H54 (cell line): ENCODE measurements at places on chromosomes 3 and 15.

DNA sequence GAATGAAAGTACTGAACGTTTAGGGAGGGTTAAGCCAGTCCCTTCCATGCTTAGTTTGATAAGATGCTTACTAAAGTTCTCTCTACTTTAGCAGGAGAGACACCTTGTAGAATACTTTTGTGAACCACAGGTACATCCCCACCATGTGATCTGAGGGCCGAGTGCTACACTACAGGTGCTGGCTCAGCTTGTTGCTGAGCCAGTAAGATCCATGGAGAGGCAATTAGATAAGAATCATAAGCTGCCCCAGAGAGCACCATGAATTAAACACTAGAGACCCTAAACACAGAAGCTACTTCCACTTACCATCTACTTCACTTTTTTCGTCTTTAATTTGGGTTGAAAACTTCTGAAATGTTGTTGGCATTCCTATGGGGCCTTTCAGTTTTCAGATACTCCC lies 70.5 kb upstream of the GOLGA8B start:
- no peak for DNase-seq

DNA sequence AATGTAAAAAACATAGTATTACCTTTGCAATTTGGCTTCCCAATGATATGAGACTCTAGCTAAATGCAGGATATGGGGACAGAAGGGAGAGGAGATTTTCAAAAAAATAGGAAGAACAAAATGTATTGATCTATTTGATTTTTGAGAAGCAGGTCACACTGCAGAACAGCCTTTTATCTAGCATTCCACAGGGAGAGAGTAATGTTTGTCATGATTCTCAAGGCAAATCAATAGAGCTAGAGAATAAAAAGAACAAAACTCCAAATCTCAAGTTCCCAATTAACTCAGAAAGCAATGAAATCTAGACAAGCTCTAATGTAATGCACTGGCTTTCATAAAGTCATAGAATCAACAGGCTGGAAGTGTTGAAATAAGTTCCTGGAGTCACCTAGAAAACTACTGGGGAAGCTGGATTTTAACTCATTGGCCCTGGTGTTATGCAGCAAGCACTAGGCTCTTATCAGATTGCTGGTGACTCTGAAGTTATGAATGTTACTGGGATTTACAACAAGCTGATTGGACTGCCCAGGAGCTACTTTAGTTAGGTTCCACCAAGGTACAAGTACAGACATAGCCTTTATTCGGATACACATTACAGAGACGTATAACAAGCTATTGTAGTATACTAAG lies 442.8 kb downstream of the FGF12 start:
- DNase-seq, result no peak

- DNase-seq, result no peak
Measured at GRCh38 chr15:38304481-38304880, 51.8 kb downstream of the SPRED1 start.

DNA sequence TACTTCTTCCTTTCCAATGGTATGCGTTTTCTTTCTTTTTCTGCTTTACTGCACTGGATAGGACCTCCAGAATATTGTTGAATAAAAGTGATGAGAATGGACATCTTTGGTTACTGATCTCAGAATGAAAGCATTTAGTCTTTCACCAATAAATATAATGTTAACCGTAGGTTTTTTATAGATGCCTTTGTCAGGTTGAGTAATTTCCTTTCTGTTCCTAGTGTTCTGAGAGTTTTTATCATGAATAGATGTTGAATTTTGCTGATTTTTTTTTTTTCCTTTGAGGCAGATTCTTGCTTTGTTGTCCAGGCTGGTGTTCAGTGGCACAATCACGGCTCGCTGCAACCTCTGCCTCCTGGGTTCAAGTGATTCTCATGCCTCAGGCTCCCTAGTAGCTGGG lies 158.4 kb downstream of the KLHL25 start:
- no peak for DNase-seq

GRCh38 chr15:68656438-68656739 lies 77.6 kb downstream of the CORO2B start:
- no peak for DNase-seq

GRCh38 chr3:192128922-192129321 lies 598.4 kb downstream of the FGF12 start:
- DNase-seq, result no peak

- no peak for DNase-seq
Measured at GRCh38 chr3:194250098-194251002, 100.8 kb downstream of the CPN2 start.

GRCh38 chr3:102081572-102082289 lies 232.4 kb downstream of the NFKBIZ start:
- no peak for DNase-seq

GRCh38 chr15:44219073-44219472 lies 24.0 kb upstream of the FRMD5 start:
- DNase-seq, result no peak

- no peak for DNase-seq
Measured at GRCh38 chr3:156611870-156612494, 57.1 kb upstream of the SSR3 start.

- DNase-seq, result no peak
Measured at GRCh38 chr15:57580866-57581265, 10.8 kb upstream of the MYZAP start.

DNA sequence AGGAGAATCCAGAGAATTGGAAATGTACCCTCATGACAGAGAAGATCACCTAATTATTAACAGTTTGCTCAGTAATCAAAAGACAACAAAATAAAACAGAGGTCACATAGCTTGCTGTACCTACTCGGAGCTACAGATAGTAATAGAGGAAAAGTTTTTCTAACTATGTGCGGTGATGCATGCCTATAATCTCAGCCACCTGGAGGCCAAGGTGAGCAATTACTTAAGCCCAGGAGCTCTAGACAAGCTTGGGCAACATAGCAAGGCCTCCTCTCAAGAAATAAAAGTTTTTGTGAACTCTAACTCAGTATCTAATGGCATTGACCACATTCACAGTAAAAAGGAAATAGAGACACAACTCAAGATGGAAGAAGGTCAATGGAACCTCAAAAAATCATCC lies 243.6 kb downstream of the ATP8B4 start:
- no peak for DNase-seq

- DNase-seq, result peak; percentile 47
Measured at GRCh38 chr3:170055209-170055608, 17.4 kb downstream of the GPR160 start.

GRCh38 chr15:98442379-98442833 lies 205.9 kb upstream of the IGF1R start:
- peak; percentile 36 for DNase-seq

- DNase-seq, result no peak
Measured at GRCh38 chr3:42711491-42712343, 9.1 kb upstream of the HHATL start.

DNA sequence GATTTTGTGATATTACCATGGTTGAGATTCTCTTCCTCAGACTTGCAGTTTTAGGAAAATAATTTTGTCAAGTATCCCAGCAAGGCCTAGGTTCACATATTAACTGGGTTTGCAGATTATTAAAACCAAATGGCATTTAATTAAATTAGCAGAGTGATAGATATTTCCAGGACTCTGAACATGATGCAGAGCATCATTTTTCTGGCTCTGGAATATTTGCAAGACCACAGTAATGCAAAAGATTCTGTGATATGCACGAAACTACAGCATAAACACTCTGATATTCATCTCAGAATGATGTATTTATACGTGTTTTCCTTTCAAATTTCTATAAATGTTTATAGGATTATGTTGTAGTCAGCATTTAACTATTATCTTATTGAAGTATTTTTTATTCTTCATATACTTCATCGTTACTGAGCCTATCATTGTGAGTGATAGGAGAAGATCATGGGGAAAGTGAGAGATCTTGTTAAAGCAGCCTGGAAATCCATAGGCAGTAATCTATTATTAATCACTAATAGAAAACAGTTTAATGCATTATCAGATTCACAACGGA lies 1245.6 kb downstream of the OTOL1 start:
- no peak for DNase-seq

DNA sequence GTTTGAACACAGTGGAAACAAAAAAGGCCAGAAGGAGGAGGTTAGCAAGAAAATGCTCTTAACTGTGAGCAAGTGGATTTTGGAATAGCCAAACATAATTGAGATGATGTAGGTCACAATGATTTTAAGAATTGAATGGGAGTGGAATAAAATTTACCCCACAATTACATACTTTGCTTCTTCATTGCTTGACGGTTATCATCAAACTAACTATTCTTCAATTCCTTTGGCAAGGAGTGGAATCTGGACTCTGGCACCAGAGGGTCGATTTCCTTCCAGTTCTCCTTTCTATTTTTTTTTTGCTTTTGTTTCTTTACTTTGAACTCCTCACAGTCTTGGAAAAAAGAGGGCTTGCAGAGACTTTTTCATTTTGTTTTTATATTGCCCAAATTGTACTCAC lies 634.5 kb upstream of the TGFBR2 start:
- DNase-seq, result no peak

- DNase-seq, result no peak
Measured at GRCh38 chr3:132569153-132569552, 27.9 kb upstream of the ACKR4 start.

- no peak for DNase-seq
Measured at GRCh38 chr3:26964836-26965235, 342.3 kb downstream of the LRRC3B start.

DNA sequence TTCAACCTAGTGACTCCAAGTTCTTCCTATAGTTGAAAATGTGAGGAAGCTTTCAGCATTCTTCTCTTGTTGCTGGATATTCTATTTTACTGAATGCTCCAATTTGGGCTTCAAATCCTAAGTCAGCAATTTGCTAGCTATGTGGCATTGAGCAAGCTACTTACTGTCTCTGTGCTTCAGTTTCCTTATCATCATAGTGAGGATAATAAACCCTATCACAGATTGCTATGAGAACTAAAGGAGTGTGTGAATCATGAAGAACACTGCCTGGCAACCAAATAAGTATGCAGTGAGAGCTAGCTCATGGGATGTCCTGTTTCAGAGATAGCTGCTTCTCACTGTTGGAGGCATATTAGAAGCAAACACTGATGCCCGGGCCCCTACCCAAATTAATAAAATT lies 163.8 kb upstream of the CDIN1 start:
- DNase-seq, result no peak

- no peak for DNase-seq
Measured at GRCh38 chr3:114294940-114295480, 1.2 kb downstream of the TIGIT start.

DNA sequence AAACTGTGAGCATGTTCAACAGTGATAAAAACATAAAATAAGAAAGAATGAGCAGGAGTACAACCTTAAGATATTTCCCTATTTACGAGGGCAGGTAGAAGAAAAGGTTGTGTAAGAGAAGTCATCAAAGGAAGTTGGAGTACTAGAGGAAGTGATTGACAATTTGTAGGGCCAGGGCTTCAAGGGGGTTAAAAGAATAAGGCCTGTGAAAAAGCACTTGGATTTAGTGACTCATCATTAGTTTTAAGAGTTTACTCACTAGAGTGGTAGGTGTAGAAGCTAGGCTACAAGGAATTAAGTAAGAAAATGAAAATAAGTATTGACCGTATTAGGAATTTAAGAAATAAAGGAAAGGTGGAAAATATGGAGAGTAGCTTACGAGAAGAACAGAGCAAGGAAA lies 23.6 kb downstream of the KCNMB3 start:
- no peak for DNase-seq

- no peak for DNase-seq
Measured at GRCh38 chr15:63915209-63915872, 81.6 kb upstream of the HERC1 start.

GRCh38 chr15:78347586-78348543 lies 7.7 kb downstream of the CRABP1 start:
- no peak for DNase-seq

DNA sequence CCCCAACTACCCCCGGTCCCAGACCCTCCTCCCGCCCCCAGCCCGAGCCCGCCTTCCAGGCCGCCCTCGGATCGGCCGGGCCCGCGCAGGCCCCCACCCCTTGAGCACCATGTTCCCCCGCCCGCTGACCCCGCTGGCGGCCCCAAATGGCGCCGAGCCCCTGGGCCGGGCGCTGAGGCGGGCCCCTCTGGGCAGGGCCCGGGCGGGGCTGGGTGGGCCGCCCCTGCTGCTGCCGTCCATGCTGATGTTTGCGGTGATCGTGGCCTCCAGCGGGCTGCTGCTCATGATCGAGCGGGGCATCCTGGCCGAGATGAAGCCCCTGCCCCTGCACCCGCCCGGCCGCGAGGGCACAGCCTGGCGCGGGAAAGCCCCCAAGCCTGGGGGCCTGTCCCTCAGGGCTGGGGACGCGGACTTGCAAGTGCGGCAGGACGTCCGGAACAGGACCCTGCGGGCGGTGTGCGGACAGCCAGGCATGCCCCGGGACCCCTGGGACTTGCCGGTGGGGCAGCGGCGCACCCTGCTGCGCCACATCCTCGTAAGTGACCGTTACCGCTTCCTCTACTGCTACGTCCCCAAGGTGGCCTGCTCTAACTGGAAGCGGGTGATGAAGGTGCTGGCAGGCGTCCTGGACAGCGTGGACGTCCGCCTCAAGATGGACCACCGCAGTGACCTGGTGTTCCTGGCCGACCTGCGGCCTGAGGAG lies 472 bp downstream of the CHST14 start:
- DNase-seq, result no peak

DNA sequence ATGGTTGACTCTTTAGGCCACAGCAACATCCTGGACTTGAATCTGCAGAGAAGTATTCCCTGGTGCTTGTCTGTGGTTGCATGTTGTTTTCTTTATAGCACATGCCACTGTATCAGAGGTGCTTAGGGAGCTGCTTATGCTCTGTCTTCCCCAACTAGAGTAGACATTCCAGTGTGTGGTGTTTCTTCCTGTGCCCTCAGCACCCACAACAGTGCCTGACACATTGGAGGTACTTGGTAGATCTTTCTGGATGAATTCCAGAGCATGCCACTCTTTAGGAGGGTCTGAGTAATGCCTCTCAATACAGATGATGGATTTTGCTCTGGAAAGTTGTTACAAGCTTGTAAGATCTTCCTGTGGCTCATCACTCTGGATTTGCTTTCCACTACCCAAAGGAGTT lies 117.6 kb downstream of the CHDH start:
- no peak for DNase-seq

- no peak for DNase-seq
Measured at GRCh38 chr3:34284959-34285826, 486.8 kb downstream of the PDCD6IP start.

GRCh38 chr3:120163816-120164215 lies 69.6 kb upstream of the GSK3B start:
- no peak for DNase-seq

DNA sequence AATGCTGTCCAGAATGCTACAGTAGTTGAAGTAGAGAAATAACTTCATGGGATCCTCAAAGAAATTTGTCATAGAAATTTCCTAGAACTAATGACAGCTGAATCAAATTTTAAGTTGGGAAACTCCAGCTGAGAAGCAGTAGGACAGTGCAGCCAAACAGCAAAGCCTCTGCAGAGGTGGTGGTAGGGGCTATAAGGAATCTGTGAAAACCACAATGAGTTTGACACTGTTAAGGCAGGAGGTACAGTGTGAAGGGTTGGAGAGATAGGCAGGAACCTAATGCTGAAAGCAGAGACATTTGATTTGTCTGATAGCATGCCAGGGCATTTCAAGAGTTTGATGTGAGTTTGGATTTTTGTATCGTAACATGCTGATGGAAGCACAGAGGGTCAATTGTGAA lies 22.0 kb downstream of the ASTE1 start:
- no peak for DNase-seq

- DNase-seq, result no peak
Measured at GRCh38 chr3:126464093-126464492, 11.6 kb downstream of the ZXDC start.
